T-helper 1 cell (primary cell): ENCODE measurements at places on chromosomes 4 and X.

GRCh38 chr4:20313237-20314030 is 61.7 kb downstream of the SLIT2 start:
- DNase-seq, result no peak

GRCh38 chr4:138941037-138941436 is 74.5 kb upstream of the NOCT start:
- DNase-seq, result no peak

DNA sequence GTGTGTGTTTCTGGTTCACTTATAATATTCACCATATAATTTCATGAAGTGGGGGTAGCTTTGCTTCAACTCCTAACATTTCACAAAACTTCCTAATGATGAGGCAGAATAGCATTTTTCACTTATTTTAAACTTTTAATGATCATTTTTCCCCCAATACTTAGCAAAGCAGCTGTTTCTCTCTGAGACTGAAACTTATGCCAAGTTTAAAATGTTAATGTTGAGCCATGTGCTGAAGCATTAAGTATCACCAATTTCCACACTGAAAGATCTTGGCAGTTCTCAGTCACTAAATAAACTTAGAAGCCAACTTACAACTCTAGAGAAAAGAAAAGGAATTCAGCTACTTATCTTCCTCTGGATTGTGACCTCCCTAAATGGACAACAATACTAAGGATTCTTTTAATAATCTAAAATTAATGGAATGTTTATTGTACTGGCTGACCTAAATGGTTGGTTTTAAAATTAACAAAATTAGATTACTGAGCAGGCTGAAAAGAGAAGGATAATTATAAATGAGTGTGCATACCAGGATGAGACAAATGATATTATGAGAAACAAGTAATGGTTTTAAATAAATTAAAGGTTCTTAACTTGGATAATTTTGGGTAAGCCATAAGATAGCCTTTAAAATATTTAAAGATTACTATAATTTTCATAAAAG is 1429.4 kb upstream of the ADGRL3 start:
- no peak for DNase-seq

- no peak for DNase-seq
Measured at GRCh38 chr4:123356921-123357320, 39.7 kb upstream of the SPRY1 start.

DNA sequence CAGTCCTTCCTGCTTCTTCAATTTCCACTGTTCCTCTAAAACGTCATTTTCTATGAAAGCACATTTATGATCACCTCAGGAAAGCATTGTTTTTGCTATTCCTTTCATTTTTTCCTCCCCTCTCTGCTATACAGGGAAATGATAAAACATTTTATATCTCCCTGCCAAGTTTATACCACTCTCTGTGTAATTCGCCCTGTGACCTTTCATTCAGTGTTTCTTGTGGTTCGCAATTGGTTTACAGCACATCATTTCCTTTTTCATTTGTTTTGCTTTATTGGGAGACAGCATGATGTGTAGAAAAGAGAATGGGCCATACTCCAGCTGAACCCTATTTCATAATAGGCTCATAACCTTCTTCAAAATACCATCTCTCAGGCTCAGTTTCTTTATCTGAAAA is 99.9 kb upstream of the RAPGEF2 start:
- DNase-seq, result no peak

- no peak for DNase-seq
Measured at GRCh38 chr4:42282081-42282901, 115.0 kb upstream of the SHISA3 start.

GRCh38 chrX:119981286-119982070 is 37.9 kb upstream of the NKAP start:
- no peak for DNase-seq

DNA sequence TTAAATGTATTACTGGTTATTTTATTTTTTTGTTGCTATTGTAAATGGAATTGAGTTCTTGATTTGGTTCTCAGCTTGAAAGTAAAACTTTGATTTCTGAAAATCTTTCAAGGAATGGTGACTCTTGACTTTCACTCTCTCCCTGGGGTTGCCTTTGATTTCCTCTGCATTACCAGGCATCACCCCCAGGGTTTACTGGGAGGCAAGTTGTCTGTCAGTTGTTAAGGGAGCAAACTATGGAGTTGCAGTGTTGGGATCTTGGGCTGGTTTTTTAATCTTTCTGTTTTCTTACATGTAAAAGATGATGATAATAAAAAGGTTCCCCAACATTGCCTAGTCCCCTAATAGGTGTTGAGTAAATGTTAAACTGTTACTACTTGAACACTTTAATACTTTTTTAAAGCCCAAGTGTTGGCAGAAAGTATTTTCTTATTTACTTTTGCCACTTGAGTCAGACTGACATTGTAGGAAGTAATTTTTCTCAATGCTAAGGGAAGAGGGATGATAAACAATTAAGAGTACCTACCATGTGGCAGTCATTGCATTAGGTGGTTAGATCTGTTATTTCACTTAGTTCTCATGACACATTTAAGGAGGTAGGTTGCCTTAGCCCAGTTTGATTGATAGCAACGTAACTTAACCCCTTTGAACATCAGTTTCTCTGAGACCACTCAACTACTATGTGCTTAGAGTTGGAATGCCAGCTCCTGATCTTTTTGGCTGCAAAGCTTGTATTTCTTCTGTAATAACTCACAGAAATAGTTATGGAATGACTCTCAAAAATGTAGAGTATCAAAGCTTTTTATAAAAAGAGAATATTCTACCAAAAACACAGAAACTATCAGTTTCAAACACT is 67.1 kb downstream of the DCLK2 start:
- DNase-seq, result no peak

DNA sequence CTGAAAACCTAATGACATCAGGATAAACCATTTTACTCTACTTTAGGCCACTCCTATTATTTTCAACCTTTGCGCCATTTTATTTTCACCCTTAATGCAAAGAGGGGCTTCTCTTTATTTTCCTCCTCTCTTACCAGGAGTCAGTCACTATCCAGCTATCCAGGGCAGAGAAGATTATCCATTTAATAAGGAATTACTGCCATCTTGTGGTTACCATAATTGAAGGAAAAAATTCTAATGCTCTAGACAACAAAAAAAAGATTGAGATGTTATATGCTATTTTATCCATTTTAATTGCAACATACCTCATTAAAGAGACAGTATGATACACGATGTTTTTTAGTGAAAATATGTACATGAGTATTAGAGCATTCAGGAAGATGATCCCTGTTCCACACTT is 514.5 kb upstream of the FAM241A start:
- no peak for DNase-seq

DNA sequence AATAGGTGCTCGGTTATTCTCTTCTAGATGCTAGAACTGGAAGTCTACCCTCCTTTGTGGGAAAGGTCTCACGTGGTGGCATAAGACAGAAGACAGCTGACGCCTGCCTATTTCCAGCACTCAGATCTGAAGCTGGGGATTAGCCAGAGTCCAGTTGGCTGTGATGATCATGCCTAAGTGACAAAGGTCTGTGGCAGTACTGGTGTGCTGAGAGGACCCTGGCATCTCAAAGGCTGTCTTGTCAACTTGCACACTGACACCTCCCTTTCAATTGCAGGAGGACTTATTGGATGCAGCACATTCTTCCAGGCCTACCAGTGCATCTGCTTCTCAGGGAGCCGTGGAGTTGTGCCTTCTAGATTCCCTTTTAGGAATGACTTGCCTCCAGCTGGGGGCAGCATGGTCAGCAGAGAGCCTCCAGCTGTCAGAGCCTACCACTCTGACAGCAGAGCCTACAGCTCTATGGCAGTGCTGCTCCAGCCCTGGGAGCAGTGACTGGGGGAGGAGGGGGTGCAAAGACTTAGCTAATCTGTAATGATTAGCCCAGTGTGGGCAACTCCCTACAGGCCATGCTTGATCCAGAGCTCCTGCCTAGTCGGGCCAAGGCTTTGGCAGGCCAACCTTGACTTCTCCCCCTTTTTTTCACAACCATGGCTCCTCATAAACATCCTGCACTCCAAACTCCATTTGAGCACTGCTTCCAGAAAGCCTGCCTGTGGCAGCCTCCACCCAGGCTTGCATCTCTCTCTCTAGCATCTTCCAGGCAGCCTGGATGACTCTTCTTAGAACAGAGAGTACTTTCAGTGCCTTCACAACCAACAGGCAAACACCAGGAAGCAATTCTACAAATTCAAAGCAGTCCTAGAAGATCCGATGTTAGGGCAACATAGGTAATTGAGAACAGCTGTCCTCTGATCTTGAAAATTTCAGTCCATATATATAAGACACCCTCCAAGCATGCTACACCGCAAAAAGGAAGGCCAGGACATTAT is 13.8 kb upstream of the FGFBP2 start:
- no peak for DNase-seq

- DNase-seq, result no peak
Measured at GRCh38 chr4:169293343-169294176, 22.8 kb upstream of the SH3RF1 start.
